ENCODE measurements at places on chromosomes 2 and 18.

- no peak for DNase-seq
These were observed 480.9 kb downstream of the TXNL1 start for GRCh38 chr18:56157541-56157940.

GRCh38 chr18:35619464-35619863 is 37.9 kb downstream of the GALNT1 start:
- no peak for DNase-seq

- no peak for DNase-seq
These were observed 5.8 kb upstream of the PEX13 start for GRCh38 chr2:61011678-61012077.

GRCh38 chr2:10918661-10919409 is 7.1 kb downstream of the KCNF1 start:
- DNase-seq = no peak

- DNase-seq = no peak
These were observed 7.8 kb downstream of the ZNF892 start for GRCh38 chr2:95215018-95215612.

- no peak for DNase-seq
These were observed 51.1 kb downstream of the COLEC12 start for GRCh38 chr18:449374-449773.

DNA sequence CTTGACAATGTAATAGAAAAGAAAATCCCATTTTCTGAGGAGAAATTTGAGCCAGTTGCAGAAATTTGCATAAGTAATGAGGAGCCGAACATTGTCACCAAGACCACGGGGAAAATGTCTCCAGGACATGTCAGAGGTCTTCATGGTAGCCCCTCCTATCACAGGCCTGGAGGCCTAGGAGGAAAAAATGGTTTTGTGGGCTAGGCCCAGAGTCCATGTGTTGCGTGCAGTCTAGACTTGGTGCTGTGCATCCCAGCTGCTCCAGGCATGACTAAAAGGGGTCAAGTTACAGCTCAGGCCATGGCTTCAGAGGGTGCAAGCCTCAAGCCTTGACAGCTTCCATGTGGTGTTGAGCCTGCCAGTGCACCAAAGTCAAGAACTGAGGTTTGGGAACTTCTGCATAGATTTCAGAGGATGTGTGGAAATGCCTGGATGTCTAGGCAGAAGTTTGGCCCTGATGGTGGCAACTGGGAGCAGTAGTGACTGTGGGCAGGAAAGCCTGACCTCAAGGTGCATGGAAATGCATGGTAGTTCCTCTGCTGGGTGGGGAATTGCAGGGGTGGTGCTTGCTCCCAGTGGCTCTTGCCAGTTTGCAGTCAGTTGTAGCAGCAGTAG is 41.9 kb upstream of the CCDC195 start:
- no peak for DNase-seq

DNA sequence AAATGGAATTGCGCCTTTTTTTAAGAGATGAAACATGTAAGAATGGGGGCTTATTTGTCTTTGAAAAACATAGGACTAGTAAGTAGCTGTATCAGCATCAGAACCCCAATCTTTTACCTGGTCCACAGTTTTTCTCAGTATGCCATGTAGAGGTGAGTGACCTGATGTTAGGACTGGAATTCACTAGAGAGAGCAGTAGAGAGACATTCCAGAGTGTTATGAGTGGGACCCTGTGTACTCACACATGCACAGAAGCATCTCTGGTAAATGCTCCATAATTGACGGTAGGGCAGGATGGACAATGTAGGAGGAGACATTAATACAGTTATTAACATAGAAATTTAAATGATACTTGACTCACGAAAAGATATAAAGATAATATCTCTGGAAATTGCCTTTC is 1.4 kb upstream of the GALNT13 start:
- DNase-seq = no peak

- no peak for DNase-seq
These were observed 246.6 kb downstream of the SETBP1 start for GRCh38 chr18:44927127-44927849.

DNA sequence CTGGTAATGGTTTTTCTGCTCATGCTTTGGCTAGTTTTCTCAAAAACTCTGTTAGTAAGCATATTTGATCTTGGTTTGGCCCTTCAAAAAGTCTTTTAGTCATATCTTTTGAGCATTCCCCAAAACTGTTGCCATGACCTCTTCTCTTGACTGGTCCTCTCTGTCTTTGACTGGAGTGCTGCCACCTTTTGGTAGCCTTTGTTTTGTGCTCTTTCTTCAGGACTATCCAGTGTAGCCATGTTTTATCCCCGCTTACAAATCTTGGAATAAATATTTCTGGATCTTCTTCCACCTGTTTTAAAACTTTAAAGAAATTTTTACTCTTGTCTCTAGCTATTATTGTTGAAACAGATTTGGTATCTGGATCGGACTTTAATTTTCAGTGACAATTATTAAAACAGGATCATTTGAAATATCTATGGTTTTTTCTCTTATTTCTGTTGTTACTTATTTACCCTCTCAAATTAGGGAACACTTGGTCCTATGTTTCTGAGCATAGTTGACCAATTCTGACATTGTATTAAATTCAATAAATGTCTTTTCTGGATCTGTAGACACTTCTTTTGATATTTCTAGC is 965 bp upstream of the ELOA2 start:
- peak; percentile 21 for DNase-seq

- DNase-seq = no peak
These were observed 1.4 kb downstream of the NEURL3 start for GRCh38 chr2:96503637-96504243.

DNA sequence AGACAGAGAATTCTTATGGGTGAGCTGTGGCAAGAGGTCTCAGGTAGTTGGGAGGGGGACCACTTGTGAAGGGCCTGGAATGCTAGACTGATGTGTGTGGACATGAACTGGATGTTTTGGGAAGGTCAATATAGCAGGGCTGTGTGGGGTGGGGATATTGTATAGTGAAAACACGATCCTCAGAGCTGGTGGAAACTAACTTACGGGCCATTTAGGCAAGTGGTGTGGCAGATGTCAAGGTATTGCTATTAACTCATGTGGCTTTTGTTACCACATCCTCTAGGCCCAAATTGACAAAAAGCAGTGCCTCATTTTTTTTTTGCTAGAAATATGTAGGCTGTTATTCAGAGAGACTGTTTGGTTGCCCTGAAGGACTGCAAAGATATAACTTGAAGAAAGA is 8.0 kb upstream of the GALNT1 start:
- no peak for DNase-seq

DNA sequence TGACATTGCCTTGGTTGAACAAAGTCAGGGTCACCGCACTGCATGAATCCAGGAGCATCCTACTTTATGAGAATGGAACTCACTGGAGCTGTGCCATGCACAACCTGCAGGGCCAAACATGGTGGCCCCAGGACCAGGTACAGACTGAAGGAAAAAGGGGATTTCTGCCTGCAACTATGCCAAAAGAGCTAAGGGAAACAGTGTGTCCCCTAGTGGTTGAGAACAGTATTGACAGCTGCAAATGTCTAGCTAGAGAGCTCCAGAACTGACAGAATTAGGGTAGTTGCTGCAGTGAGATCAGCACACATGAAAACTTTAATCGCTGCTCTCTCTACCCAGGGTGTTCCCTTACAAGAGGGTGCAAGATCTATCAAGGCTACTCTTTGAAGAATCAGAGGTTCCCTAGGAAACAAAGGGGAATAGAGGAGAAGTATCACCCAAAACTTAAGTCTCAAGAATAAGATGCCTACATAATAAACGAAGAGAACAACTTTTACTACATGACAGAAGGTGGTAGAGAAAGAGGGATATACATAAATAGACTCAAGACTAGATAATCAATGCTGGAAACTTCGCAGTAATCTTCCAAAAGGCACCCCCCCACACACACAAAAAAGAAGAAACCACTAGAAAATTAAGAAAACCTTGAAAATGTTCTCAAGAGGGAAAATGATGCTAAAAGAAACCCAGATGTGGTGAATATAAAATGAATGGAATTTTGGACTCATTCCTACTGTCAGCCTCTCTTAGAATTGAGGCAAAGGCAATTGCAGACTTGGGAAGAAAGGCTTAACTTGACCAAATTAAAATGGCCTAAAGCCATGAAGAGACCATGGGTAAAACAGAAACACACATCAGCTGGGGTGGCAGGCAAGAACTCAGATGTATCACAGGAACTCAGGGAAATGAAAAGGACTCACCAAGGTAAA is 43.6 kb upstream of the IHH start:
- DNase-seq = peak; percentile 51

GRCh38 chr2:190815226-190815625 is 65.4 kb upstream of the GLS start:
- no peak for DNase-seq

GRCh38 chr2:185436787-185437372 is 301.7 kb upstream of the FSIP2 start:
- DNase-seq = no peak

DNA sequence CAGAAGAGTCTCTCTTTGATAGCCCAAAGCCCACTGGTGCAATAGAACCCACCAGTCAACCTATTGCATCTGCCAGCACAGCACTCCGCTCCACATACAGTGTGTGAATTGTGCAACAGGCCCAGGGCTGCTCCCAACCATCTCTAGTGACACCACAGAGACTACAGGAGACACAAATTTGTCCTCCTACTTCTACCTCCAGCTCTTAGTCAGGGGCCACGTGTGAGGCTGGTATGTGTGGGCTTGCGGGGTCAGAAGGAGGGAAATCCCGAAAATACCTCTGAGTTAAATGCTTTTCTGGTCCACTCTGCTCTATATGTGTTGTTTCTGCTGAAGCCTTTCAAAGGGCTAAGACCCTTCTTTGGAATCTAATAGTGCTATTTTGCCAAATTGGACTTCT is 18.0 kb downstream of the DGUOK start:
- no peak for DNase-seq

- DNase-seq = no peak
These were observed 86.0 kb upstream of the OTX1 start for GRCh38 chr2:62964671-62965070.

GRCh38 chr2:42028571-42029148 is 19.2 kb upstream of the PKDCC start:
- peak; percentile 82 for DNase-seq

DNA sequence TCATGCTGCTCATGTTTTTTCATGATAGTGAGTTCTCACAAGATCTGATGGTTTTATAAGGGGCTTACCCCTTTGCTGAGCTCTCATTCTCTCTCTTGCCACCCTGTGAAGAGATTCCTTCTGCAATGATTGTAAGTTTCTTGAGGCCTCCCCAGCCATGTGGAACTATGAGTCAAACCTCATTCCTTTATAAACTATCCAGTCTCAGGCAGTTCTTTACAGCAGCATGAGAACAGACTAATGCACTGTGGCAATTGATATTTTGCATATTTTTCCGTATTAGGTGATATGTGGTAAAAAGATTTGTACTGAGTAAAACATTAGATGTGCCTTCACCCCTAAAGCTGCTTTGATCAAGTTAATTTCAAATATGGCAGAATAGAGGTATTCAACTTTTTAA is 48.8 kb downstream of the RAB27B start:
- DNase-seq = no peak

- no peak for DNase-seq
These were observed 9.0 kb upstream of the WNT10A start for GRCh38 chr2:218871345-218872302.

- DNase-seq = peak; percentile 29
These were observed 175.3 kb downstream of the INHBB start for GRCh38 chr2:120520929-120521912.

DNA sequence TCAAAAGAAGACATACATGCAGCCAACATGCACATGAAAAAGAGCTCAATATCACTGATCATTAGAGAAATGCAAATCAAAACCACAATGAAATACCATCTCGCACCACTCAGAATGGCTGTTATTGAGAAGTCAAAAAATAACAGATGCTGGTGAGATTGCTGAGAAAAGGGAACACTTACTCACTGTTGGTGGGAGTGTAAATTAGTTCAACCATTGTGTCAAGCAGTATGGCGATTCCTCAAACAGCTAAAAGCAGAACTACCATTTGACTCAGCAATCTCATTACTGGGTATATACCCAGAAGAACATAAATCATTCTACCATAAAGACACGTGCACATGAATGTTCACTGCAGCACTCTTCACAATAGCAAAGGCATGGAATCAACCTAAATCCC is 95.5 kb upstream of the XIRP2 start:
- DNase-seq = peak; percentile 15

DNA sequence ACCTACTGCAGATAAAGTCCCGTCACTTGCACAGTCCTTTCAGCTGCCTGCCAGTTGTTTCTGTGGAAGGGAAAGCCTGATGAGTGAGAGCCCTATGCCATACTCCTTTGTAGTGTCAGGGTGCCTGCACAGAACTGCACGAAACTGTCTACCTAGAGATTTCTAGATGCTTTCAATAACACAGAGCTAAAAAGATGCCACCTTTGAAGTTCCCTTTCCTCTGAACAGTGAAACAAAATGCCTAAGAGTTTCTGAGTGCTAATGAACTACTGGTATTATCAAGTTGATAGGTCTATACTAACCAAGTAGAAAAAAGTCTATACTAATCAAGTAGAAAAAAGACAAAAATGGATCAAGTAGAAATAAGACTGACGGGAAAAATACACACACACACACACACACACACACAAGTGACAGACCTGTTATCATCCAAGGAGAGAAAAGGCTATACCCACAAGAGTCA is 79.0 kb downstream of the TLK1 start:
- no peak for DNase-seq

DNA sequence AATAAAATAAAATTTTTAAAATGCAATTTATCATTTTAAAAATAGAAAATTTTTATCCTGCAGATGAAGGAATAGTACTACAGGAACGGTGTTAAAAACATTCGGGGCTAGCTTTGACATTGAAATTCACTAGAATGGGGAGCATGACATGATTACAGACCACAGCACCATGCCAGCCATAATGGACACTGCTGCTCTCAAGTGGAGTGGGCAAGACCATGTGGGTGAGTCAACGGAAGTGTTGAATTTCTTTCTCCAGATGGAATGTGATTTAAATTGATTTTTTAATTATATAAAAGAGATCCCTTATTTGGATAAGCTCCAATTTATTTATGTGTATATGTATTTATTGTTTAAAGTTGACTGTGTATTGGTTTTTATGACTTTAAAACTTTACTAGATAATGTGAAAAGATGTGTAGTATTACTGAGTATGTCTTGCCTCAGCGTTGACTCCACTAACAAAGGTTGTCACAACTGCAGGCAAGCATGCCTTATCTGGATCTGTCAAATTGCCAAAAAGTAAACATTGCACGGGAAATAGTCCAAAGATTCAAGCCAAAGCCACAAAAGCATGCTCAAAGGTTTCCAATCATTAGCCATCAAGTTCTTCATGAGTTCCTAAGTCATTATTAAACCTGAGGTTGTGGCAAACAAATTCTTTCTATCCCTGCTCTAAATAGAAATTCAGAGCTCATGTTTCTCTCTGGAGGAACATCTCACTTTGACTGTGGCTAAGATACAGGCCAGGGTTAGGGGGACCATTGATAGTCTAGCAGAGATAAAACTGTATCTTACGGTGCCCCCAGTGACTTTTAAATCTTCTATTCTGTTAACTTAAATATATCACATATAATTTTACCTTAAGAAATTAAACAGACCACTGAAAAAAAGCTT is 536.9 kb downstream of the TMX3 start:
- DNase-seq = no peak

- DNase-seq = no peak
These were observed 675.1 kb upstream of the SALL3 start for GRCh38 chr18:78304192-78305164.

Data from KBM-7 (cell line).